M059J (cell line): ENCODE measurements at places on chromosomes 1 and 21.

GRCh38 chr21:46158666-46159300 is 3.4 kb upstream of the FTCD start:
- no peak for DNase-seq

GRCh38 chr1:208709981-208710380 is 465.8 kb upstream of the PLXNA2 start:
- DNase-seq = peak; percentile 3

- DNase-seq = peak; percentile 36
Measured at GRCh38 chr1:222618880-222619596, 1.1 kb downstream of the MIA3 start.

DNA sequence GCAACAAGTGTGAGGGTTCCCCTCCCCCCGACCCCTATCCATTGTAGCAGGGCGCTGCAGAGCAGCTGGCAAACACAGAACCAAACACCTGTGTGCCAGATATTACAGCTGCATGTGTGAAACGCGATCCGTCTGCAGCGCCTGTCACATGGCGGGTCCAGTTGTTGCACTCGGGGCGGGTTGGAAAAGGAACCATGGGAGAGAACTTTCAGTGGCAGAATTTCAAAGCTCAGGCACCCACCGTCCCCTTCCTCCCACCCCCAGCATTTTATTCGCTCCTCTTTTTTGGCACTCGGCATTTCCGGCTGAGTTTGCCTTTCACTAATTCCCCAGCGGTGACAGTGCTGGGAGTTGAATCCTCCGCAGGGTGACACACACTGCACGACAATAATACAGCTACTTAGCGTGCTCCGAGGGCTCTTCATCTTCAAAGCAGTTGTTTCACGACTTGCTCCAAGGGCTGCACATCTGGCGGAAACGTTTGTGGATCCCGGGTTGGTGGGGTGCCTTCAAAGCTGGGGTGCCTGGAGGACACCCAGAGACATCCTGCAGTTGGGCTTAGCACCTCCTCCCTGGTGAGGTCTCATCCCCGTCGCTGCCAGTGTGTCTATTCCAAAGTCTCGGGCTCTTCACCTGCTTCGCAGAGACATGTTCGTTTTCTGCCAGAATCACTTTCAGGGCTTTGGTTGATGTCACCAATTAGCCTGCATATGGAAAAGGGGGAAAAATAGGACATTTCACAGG is 180.7 kb downstream of the ZBTB18 start:
- DNase-seq = peak; percentile 58
